ENCODE measurements at places on chromosomes 12 and 14. TPM values are rescaled to one million over a fixed set of nuclear protein-coding genes. Genes with fewer than 3 reads are reported as not detected.

The MIA2 gene
- total RNA-seq = 19.0 TPM

The CLEC4C gene
- total RNA-seq = not detected

The GLS2 gene
- total RNA-seq = 0.18 TPM

The SLC6A13 gene
- 0.28 TPM for total RNA-seq
